Activated naive CD4-positive, alpha-beta T cell treated with anti-CD3 and anti-CD28 coated beads for 36 hours (primary cell): ENCODE measurements at places on chromosomes 11 and 22.

GRCh38 chr11:33360642-33361041 is 103.5 kb downstream of the HIPK3 start:
- no peak for DNase-seq

GRCh38 chr22:19178065-19178656 is 375 bp downstream of the SLC25A1 start:
- DNase-seq, result peak; percentile 41

DNA sequence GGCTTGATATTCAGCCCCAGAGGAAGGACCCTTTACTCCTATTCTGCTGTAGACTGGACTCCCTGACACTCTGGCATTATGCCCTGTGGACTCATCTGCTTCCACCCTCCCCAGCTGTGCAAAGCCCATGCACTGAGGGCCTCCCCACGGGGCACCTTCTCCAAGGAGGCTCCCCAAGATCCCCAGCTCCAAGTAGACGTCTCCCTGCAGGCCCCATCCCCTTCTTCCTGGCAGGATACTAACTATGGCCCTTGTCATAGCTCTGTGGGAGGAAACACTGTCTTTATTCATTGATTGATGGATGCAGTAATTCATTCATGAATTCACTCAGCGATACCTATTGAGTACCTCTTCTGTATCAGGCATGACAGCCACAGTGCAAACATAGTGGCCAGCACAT is 15.3 kb upstream of the APOL6 start:
- DNase-seq, result no peak

- no peak for DNase-seq
Measured at GRCh38 chr11:129722529-129722928, 93.1 kb upstream of the TMEM45B start.

GRCh38 chr22:49497266-49497665 is 330.4 kb downstream of the BRD1 start:
- DNase-seq, result no peak

- DNase-seq, result no peak
Measured at GRCh38 chr11:88538098-88538497, 200.6 kb upstream of the CTSC start.

GRCh38 chr11:44319170-44319551 is 9.2 kb upstream of the ALX4 start:
- no peak for DNase-seq

- DNase-seq, result no peak
Measured at GRCh38 chr11:111819829-111820237, 51.5 kb downstream of the ALG9 start.

DNA sequence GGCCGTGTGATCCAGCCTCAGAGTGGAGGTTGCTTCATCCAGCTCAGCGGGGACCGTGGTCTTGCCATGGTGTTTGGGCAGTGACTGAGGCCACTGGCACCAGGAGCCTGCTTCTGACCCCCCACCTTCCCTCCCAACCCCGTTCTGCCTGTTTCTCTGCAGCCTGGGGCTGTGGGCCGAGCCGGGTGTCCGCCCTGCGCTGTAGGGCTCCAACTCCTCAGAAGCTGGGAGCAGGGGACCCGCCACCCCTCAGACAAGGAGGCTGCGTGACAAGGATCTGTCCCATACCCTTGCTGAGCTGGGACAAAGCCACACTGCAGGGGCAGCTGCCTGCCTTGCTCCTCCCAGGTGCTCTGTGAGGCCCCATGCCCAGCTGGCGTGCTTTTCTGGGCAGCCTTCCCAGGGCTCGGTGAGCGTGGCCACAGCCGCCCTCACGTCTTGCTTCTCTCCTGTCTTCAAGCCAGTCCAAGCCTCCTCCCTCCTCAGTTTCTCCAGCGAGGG is 11.7 kb upstream of the ARFGAP3 start:
- DNase-seq, result no peak
